ENCODE measurements at places on chromosomes 4 and X.

- no peak for DNase-seq
These were observed 167.9 kb upstream of the ZFP42 start for GRCh38 chr4:187827631-187828030.

GRCh38 chr4:55397126-55397436 is 1.3 kb downstream of the TMEM165 start:
- no peak for DNase-seq

GRCh38 chrX:38860106-38861013 is 59.1 kb downstream of the MID1IP1 start:
- no peak for DNase-seq

GRCh38 chrX:66050140-66050569 is 10.3 kb upstream of the VSIG4 start:
- no peak for DNase-seq

- DNase-seq: no peak
These were observed 365.9 kb downstream of the CXXC4 start for GRCh38 chr4:104128850-104129213.

- no peak for DNase-seq
These were observed 38.2 kb downstream of the C4orf50 start for GRCh38 chr4:5979981-5980380.

All from T1000 (cell line).